ENCODE measurements at places on chromosomes 16 and 17.

DNA sequence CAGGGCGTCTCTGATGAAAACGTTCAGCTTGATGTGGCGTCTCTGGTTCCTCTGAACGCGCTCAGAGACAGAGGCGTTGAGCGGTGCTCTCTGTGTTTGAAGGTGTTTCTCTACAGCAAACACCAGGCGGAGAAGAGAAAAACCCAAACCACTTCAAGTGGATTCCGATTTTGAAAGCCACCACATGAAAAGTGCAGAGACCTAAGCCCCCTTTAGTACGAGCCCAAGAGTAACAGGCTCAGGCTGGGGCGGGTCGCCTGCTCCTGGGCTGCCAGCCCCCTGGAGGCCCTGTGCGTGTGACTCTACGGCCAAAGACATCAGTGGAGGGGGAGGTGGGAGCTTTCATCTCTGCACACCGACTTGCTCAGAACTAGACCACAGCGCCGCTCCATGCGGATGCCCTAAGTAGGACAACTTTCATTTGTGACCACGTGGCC, 328.4 kb downstream of the MAF start:
- DNase-seq = no peak

- no peak for DNase-seq
These were observed 157.6 kb downstream of the CPPED1 start for GRCh38 chr16:12646098-12646489.

- DNase-seq = no peak
These were observed 170.7 kb downstream of the CYB561 start for GRCh38 chr17:63275318-63275970.

GRCh38 chr16:58842746-58843145, 108.6 kb upstream of the GOT2 start:
- DNase-seq = no peak

- DNase-seq = no peak
These were observed 10.2 kb upstream of the HOXB9 start for GRCh38 chr17:48636177-48637018.

GRCh38 chr17:75587675-75588595, at the start of gene MYO15B:
MYO15B (plus strand) TSS chr17:75587800; CDS start chr17:75588058, 258 bp downstream.
- DNase-seq = no peak

GRCh38 chr16:84268291-84269040, 26.2 kb upstream of the WFDC1 start:
- DNase-seq = no peak

DNA sequence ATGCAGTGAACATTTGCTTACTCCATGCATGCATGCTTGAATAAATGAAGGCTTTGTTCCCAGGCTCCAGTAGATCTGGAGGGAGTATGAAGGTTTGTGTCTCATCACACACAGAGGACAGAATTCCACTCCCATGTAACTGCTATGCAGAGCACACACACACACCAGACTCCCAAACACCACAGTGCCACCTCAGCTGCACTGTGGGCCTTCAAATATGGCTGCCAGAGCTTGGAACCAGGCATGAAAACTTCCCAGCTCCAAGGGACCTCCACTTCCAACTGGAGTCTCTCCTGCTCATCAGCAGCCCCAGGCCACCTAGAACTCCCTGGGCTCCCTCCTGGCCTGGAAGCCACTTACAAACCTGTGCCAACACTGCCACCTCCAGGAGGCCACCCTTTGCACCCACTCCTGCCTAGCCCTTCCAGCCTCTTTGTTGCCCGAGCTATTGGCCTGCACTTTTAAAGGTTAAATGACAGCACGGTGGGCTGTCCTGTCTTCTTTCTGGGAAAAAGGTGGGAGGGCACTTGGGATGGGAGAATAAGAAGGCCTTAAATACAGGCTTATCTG, 151.2 kb downstream of the ZNF423 start:
- DNase-seq = no peak

All from GM12878 (cell line).